Stimulated activated CD8-positive, alpha-beta memory T cell treated with anti-CD3 and anti-CD28 coated beads, Interleukin-4, amount 100 ng/mL, for 4 hours (primary cell): ENCODE measurements at places on chromosomes 11 and 22.
A peak's percentile ranks its signal among the peaks of the same experiment; 100 is the strongest.

DNA sequence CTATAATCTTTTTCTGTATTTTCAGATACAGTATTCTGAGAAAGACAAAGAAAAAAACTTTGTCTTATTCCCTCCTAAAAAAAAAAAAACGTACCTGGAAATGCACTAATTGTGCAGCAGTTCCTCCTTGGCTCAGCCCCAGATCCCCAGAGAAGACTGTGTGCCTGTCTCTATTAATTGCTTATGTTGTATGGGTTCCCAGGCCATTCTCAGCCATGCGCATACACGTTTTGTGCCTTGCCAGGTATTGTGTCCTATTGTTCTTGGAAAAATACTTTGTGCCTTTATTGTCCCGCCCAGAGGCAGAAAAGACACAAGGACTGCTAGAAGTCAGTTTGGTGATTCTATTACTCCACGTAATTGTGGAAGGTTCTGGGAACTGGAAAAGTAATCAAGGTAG, 91.2 kb downstream of the PIWIL4 start:
- no peak for DNase-seq

DNA sequence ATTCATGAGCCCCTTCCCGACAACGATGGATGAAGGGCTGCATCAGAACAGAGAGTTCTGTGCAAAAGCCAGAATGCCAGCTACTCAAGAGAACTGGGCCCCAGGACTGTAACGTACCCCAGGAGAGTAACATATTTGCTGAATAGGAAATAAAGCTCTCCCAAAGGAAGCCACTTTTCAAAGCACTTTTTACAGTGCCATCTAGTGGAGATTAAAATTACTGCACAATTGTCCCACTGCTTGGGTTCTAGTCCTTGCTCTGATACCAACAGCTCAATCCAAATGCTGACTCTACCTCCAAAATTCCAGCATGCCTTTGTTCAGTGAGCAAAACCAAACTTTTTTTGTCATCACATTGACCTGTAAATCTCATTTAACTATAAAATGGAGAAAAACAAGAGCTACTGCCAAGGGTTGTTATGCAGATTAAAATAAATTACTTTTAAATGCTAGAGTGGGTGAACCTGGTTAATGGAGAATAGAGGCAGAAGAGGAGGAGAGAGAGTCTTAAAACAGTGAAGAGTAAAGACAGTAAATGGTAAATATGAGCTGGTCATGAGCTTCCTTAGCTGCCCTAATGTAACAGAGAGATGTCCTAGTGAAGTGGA, 87.6 kb upstream of the FSHB start:
- no peak for DNase-seq

GRCh38 chr22:24961217-24961844, 8.8 kb downstream of the KIAA1671 start:
- no peak for DNase-seq

- DNase-seq, result no peak
Measured at GRCh38 chr11:45885921-45886721, 670 bp downstream of the MAPK8IP1 start.

- no peak for DNase-seq
Measured at GRCh38 chr11:28009388-28009787, 98.6 kb downstream of the KIF18A start.

- DNase-seq, result no peak
Measured at GRCh38 chr11:64644647-64645275, 53.7 kb downstream of the SLC22A12 start.

GRCh38 chr11:66692446-66692845, 14.8 kb upstream of the RBM4B start:
- DNase-seq, result no peak

DNA sequence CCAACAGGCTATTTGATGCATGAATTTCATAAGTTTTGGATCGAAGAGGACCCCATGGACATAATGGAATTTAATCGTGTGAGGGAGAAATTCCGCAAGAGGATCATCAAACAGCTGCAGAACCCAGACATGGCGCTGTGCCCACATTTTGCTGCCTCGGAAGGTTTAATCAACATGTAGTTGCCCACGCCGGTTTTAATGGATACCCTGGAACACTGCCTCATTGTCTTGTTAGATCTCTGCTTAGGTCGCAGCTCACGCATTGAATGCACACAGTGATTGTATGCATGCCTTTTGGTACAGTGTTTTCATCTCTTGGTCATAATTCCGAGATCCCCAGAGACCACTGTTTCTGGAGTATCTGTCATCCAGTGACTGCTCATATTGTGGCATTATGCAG, 46.8 kb downstream of the SLN start:
- no peak for DNase-seq

DNA sequence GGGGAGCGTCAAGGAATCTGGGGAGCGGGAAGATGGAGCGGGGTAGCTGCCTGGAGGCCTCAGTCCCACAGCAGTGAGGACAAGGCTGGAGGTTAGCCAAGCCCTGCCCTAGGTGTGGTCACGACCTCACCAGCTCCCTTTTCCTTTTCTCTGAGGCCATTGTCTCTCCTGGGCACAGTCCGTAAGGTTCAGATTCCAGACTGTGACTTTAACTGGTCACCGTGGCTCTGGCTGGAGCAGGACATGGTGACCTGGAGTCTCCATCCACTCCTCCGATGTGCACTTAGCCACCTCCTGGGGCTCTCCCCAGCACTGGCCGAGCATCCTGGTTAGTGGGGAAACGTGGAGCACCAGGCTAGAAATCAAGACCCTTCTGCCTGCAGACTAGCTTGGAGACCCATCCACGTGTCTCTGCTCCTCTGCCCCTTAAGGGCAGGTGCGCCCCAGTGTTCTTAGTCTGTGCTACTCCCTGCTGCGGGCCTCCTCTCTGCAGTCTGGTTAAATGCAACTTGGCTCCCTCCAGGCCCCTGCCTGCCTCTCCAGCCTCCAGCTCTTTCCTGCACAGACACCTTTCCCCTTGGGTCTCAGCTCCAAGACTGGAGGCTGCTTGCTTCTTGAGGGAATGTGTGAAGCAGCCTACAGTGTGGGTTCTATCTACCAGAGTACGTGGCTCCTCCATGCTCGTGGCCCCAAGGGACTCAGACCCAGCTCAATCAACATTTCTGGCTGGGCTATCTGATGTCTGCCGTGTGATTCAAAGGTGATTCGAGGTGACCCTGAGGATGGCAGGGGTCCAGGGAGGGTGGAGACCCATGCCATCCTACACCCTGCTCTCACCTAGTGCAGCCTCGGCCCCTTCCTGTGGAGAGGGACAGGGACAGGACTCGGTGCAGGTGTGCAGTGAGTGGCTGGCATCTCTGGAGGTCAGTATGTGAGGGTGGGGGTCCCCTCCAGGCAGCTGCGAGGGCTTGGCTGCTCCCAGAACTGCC, 5.2 kb downstream of the SLC25A1 start:
- no peak for DNase-seq

- no peak for DNase-seq
Measured at GRCh38 chr11:59223611-59224010, 10.9 kb upstream of the MPEG1 start.

- DNase-seq, result no peak
Measured at GRCh38 chr11:117071344-117071787, 26.9 kb downstream of the SIK3 start.

GRCh38 chr11:86676533-86677154, 4.2 kb upstream of the ME3 start:
- no peak for DNase-seq

DNA sequence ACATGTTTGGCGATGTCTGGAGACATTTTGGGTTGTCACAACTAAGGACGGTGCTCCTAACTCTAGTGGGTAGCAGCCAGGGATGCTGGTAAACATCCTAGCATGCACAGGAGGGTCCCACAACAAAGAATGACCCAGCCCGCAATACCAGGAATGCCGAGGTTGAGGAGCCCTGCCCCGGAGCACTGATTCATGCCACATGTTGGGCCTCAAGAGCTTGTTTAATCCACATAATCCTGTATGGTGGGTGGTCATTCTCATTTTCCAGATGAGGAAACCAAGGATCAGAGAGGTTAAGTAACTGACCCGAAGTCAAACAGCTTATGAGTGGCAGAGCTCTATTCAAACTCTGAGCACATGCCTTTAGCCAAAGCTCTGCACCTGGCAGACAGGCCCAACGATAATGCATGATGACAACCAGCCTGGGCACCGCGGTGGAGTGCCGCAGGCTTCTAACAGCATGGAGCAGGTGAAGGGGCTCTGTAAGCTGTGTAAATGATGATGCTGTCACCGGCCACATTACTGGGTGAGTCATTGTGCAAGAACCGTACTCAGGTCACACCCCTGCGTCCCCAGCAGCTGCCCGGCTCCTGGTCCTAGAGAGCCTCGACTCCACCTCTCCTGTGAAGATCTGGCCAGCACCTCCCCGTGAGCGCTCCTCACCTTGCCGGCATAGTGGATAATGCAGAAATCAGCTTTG, 58.6 kb downstream of the APOL1 start:
- DNase-seq, result no peak

DNA sequence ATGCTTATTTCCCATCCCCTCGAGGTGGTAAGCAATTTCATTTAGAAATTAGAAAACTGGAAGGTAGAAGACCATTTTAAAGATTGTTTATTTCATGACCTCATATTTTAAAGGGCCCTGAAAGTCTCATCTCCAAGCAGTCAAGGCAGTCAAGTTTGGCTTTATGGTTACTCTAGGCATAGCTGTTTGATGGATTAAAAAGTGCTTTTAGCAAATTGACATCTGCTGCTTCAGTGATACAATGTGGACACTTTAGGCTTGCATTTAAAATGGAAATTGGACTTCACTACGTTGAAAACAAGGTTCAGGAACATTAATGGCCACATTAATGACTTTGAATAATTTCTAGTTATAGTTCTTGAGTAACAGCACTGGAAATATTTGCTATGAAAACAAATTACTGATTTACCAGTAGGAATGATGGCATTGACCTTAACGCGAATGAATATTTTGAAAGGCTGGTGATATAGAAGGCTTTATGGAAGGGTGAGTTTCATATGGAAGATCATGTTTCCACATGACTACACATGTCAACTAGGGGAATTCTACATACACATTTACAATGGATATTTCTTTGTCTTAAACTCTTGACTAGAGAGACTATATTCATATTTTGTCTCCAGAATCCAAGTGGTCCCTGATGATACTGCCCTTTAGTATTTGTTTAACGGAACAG, 873.5 kb downstream of the JRKL start:
- DNase-seq, result no peak

GRCh38 chr22:30435674-30436126, 10.1 kb downstream of the MTFP1 start:
- peak; percentile 67 for DNase-seq

DNA sequence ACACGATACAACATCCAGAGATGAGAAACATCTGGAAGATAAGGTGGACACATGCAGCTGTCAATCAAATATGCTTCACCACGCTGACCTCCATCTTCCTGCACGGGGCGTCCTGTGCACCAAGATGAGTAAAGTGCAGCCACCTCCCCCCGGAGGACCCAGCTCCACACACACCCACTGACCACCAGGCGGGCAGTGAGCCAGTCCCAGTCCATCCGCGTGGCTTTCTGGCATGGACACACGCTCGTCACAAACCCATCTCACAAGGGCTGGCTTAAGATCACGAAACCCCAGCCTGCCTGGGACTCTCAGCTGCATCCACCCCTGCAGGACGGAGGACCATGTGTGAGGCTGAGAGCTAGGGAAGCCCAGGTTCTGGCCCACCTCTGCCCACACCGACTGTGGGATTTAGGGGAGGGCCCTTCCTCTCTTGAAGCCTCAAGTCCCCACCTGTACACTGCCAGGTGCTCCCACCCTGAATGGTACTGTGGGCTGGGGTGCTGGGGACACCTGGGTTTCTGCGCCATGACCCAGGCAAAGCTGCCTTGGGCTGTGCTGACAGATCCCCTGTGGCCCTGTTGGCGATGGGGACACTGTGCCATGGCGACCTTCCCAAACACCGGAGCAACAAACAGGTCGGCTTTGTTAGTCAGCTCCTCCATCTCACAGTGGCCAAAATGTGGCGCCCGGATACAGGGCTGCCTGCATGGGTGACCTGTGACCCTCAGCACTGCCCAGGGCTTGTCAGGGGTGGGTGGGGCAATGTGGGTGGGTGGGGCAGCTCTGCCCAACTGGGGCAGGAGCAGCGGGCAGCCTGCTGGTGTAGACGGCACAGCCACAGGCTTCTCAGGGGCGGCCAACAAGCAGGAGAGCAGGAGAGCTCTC, 629.0 kb downstream of the TBC1D22A start:
- DNase-seq, result no peak

- DNase-seq, result no peak
Measured at GRCh38 chr11:36343436-36343835, 47.3 kb downstream of the PRR5L start.

DNA sequence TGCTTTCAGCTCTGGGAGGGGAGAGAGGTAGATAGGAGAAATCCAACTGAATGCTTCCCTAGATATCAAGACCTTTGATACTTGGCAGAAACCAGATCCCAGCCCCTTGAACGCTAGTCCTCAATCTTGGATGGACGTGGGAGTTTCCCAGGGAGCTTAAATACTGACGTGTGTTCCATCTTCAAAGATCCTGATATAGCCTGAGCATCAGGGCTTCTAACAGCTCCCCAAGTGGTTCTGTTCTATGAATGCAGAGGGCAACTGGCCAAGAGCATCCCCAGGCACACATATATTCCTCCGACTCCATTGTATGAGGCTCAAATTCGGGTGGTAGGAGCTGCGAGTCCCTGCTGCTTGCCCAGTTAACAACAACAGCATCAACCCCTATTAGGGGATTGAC, 8.7 kb upstream of the ACCS start:
- DNase-seq, result no peak
